Left ventricle myocardium inferior (tissue), 1 donor: ENCODE measurements at places on chromosomes 7 and 10. TPM values are rescaled to one million over a fixed set of nuclear protein-coding genes. Genes with fewer than 3 reads are reported as not detected.
A peak's percentile ranks its signal among the peaks of the same experiment; 100 is the strongest.

- DNase-seq: no peak
Measured at GRCh38 chr7:104652434-104652833, 324.0 kb downstream of the LHFPL3 start.

Gene UTF1
- total RNA-seq: not detected

GRCh38 chr10:306007-306674 lies 170.9 kb downstream of the ZMYND11 start:
- DNase-seq: no peak

GRCh38 chr10:28681291-28681763 lies 4.0 kb downstream of the BAMBI start:
- DNase-seq: no peak

DNA sequence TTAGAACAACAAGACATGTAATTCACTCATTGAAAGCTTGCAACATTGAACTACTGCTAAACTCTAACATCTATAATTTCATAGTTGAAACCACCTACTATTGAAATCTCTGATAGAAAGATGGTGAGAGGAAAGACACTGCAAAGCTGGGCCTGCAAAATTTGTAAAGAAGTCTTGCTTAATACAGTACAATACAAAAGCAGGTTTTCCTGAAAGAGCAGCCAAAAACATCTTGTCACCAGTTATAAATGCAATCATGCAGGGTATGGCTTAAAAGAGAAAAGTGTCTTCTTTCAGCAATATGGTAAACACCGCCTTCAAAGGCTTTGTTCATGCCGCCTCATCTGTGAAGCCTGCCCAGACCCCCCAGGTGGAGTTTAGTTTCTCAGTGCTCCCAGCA lies 109.2 kb downstream of the ANK3 start:
- no peak for DNase-seq

Gene ADRB1
- 35.0 TPM for total RNA-seq

DNA sequence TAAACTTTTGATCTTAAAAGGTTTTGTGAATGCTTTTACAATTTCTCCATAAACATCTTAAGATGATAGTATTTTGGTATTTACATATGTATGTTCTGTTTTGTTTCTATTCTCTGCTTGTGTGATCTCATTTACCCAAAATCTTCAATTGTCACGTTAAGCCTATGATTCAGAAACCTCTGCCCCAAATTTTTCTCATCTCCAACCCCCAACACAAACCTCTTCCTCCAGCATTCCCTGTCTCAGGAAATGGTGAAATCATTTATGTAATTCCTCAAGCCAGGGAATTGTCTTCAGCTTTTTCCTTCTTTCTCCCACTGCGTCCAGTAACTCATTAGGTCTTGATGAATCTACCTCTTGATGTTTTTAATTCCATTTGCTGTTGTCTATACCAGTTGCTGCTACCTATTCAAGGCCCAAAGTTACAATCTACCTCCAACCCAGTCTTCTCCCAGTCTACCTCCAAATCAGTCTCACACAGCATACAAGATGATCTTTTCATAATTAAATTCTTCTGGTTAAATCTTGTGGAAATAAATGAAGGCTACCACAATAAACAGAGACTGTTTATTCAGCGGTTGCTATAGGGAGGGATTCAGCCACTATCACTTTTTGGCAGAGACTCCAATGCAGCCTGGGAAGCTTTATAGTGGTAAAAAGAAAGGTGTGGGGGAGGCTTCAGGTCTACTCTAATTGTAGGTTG lies 5.8 kb downstream of the CFAP69 start:
- DNase-seq: no peak

- no peak for DNase-seq
Measured at GRCh38 chr7:147432079-147432478, 1158.5 kb upstream of the C7orf33 start.

DNA sequence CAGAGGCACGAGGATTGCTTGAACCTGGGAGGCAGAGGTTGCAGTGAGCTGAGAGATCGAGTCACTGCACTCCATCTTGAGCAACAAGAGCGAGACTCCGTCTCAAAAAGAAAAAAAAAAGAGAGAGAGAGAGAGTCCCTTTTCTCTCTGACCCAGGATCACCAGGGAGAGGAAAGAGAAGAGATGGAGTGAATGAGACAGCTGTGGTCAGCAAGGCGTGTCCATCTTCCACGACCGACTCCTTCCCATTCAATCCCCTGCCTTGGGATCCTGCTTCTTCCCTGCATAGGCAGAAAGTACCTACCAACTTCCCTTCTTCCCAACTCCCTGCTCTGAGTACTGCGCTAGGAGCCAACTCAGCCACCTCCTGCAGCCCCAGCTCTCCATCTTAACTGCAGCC lies 5.2 kb upstream of the ZAN start:
- DNase-seq: no peak

GRCh38 chr10:31055573-31056251 lies 24.0 kb upstream of the ZNF438 start:
- no peak for DNase-seq

GRCh38 chr10:25849988-25850387 lies 84.0 kb upstream of the MYO3A start:
- DNase-seq: no peak

Gene PDE1C
- 207 TPM for total RNA-seq

- DNase-seq: no peak
Measured at GRCh38 chr10:97474918-97475317, 23.3 kb downstream of the MMS19 start.

Gene AKR1C8
- total RNA-seq: 0.22 TPM

Gene GIMAP5
- total RNA-seq: 10.7 TPM

DNA sequence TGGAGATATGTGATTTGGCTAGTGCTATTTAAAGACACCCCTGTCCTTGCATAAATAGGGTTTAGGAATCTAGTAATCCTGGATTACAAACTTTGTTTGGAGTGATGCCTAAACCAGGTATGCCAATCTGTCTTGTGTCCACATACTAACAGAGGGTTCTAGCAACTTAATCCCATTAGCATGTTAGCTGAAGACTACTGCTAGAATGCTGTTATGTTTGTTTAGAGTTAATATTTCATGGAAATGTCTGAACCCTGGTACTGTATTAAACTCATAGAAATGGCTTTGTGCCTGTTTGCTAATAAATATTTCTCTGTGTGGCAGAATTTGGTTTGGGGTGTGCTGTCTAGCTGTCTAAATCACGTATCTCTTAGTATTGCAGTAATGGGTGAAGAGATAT lies 150.8 kb downstream of the PFKFB3 start:
- no peak for DNase-seq

GRCh38 chr10:48604991-48605508 lies at the start of gene ARHGAP22:
TSS of gene ARHGAP22 (minus strand) at chr10:48605073. CDS start at chr10:48604796, 277 bp downstream.
- peak; percentile 75 for DNase-seq

DNA sequence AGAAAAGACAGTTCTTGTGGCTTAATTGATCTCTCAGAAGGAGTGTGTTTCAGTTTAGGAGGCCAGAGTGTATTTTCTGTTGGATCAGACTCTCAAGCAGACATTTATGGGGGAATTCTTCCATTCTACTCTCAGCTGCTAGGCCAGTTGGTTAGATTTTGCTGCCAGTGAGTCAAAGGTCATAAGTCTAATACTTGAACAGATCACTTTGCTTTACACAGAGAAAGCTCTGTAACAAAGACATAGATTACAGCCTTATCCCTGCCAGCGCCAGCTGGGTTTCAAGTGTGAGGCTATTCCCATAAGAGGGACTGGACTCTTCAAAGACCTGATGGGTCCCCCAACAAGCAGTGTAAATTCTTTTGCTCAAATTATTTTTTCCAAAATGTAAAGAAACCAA lies 145.6 kb upstream of the SEMA3C start:
- DNase-seq: no peak

Gene KAT6B
- total RNA-seq: 41.0 TPM

- no peak for DNase-seq
Measured at GRCh38 chr10:17037910-17038309, 91.7 kb downstream of the CUBN start.

- no peak for DNase-seq
Measured at GRCh38 chr7:20744954-20745446, 41.7 kb downstream of the SP8 start.

Gene LRCH4
- total RNA-seq: 26.6 TPM

Gene ACHE
- 0.49 TPM for total RNA-seq

DNA sequence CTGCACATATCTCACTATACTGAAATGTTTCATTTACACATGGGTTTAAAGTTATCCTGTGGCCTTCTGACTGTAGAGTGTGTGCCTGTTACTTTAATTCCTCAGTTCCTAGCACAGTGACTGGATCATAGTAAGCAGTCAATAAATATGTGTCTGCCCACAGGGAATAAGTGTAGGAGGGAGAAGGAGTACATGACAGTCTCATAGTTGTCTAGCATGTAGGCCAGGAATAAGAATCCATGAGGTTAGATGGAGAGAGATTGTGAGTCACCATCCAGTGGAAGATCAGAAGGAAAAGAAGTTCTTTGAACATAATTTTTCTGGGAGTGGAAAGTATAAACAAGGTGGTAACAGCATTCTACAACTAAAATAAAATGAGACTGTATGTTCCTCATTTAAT lies 36.6 kb upstream of the SEMA3A start:
- DNase-seq: no peak

Gene CYP2C18
- not detected for total RNA-seq

Gene XRCC2
- total RNA-seq: 0.60 TPM

Gene AGFG2
- total RNA-seq: 26.6 TPM

DNA sequence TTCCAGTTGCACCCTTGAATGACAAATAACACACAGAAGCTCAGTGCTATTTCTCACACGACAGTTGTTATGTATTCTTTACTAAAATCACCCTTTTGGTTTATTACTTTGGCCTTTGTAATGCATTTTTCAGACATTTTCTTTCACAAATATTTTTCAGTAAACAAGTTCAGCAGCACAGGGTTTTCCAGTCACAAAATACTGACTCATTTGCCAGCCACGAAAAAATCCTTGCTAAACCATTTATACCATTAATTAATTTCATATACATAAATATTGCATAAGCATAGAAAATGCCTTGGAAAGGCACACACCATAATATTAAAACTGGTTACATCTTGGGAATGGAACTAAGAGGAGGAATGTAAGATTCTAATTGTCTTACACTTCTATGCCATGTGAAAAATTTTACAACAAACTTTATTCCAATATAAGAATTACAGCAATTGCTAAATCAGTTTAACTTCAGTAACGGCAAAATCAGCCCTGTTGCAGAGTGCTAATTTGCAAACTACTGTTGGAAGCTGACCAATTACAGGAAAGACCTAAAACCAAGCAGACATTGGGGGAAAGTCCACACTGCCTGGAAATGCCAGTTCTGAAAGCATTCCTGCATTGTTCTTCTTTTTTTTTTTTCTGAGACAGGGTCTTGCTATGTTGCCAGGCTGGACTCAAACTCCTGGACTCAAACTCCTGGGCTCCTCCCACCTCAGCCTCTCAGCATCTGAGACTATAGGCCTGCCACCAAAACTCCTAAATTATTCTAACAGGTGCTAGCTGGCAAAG lies 31.6 kb upstream of the PBLD start:
- DNase-seq: no peak

DNA sequence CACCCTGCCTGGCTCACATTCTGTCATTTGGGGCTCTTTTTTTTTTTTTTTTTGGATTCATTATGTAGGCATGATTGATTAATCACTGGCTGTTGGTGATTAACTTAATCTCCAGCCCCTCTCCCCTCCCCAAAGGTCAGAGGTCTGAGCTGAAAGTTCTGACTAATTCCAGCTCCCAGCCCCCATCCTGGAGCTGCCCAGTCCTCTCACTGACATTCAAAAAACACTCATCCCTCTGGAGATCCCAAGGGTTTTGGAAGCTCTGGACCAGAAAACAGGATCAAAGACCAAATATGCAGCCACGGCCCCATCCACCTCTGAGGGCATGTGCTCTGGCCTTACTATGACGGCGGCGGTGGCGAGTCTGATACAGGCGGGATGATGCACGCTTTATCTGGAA lies 53.8 kb downstream of the RBM17 start:
- no peak for DNase-seq

- DNase-seq: no peak
Measured at GRCh38 chr7:37550426-37550825, 101.8 kb upstream of the ELMO1 start.

Gene CRHR2
- total RNA-seq: 0.19 TPM

Gene NCF1
- total RNA-seq: 3.5 TPM

Gene AGR3
- total RNA-seq: not detected

- no peak for DNase-seq
Measured at GRCh38 chr7:30159698-30160143, 24.9 kb downstream of the MTURN start.

GRCh38 chr7:36742911-36743775 lies 18.8 kb upstream of the AOAH start:
- no peak for DNase-seq

- no peak for DNase-seq
Measured at GRCh38 chr7:11434366-11434765, 397.6 kb downstream of the THSD7A start.

Gene AOAH
- total RNA-seq: 1.9 TPM

Gene GTF2I
- 122 TPM for total RNA-seq

- DNase-seq: no peak
Measured at GRCh38 chr7:148436135-148436534, 154.4 kb upstream of the C7orf33 start.

GRCh38 chr7:128409596-128410450 lies at the start of gene IMPDH1:
TSS of gene IMPDH1 (minus strand) at chr7:128409982. CDS start at chr7:128409901, 81 bp downstream.
- peak; percentile 93 for DNase-seq

- peak; percentile 26 for DNase-seq
Measured at GRCh38 chr7:25545124-25546008, 317.1 kb upstream of the NPVF start.

DNA sequence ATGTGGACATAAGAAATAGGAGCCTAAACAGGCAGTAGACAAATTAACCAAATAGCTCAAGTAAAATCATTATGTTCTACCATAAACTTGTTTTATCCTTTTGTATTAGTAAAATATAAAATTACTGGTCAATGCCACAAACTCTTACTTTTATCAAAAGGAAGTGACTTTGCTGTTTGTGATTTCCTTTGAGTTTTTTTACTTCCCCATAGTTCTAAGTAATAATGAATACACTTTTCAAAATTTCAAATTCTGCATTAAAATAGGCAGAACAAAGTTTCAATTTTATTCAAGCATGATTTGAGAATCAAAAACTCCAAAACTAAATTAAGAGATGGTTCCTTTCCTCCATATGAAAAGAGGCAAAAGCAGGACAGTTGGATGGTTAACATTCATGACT lies 139.7 kb upstream of the ABCB5 start:
- no peak for DNase-seq

- DNase-seq: no peak
Measured at GRCh38 chr10:113037218-113037617, 87.2 kb downstream of the TCF7L2 start.

DNA sequence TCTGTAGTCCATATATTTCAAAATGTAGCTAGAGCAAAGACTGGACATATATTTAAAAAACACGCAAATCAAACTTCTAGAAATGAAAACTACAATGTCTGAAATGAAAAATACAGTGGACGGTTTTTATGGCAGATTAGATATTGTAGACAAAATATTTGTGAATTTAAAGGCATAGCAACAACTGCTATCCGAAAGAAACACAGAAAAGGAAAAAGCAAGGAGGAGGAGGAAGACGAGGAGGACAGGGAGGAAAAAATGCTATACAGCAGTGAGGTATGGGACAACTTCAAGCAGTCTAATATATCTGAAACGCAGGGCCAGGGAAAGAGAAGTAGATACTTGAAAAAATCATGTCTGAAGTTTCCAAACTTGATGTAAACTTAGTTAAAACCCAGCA lies 13.3 kb downstream of the WASL start:
- no peak for DNase-seq

Gene PLCE1
- 11.2 TPM for total RNA-seq

GRCh38 chr10:98924526-98924925 lies 311.1 kb downstream of the HPSE2 start:
- no peak for DNase-seq

Gene C10orf71
- total RNA-seq: 136 TPM

- DNase-seq: no peak
Measured at GRCh38 chr10:119500821-119501220, 41.7 kb downstream of the RGS10 start.
